ENCODE measurements at places on chromosomes 5 and 9. TPM values are rescaled to one million over a fixed set of nuclear protein-coding genes. Genes with fewer than 3 reads are reported as not detected.

- no peak for DNase-seq
Measured at GRCh38 chr5:67287510-67288268, 91.1 kb upstream of the CD180 start.

DNA sequence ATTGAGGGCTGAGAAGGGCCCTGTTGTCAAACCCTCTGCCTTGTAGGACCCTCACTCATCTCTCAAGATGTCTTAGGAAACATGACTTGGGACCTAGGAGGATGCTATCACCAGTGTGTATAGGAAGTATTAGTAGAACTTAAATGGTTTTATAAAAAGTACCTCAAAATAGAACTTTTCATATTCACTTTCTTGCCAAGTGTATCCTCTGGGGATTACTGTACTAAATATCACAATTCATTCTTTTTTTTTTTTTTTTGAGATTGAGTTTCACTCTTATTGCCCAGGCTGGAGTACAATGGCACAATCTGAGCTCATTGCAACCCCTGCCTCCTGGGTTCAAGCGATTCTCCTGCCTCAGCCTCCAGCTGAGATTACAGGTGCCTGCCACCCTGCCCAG, 56.2 kb downstream of the ARHGEF28 start:
- DNase-seq, result no peak

Gene MYMK
- not detected for total RNA-seq

Gene TLE1
- total RNA-seq, result 9.8 TPM

DNA sequence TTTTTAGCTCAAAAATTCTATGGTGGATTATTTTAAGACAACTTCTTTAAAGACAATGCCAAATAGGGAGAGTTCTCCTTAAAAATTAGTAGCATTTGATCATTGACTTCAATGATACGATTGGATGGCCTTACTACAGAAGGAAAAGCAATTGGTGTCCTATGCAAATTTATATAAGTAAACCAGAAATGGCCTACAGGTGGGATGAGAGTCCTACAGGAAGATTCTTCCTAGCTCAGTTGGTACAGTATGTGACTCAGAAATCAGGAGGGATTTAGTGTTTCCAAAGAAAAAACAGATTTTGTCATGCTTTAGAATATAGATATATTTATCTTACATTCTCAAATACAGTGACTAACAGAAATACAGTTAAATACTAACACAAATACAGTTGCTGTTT, 6.5 kb downstream of the ANKRA2 start:
- no peak for DNase-seq

Gene TPRN
- 13.5 TPM for total RNA-seq

- no peak for DNase-seq
Measured at GRCh38 chr9:117247266-117247665, 167.6 kb downstream of the ASTN2 start.

Gene GPR150
- total RNA-seq, result not detected

- DNase-seq, result no peak
Measured at GRCh38 chr5:57177479-57178156, 3.8 kb downstream of the GPBP1 start.

Gene SLIT3
- total RNA-seq, result 16.6 TPM

Gene SLC6A7
- total RNA-seq, result not detected

Gene PCDHA10
- total RNA-seq, result 0.30 TPM

DNA sequence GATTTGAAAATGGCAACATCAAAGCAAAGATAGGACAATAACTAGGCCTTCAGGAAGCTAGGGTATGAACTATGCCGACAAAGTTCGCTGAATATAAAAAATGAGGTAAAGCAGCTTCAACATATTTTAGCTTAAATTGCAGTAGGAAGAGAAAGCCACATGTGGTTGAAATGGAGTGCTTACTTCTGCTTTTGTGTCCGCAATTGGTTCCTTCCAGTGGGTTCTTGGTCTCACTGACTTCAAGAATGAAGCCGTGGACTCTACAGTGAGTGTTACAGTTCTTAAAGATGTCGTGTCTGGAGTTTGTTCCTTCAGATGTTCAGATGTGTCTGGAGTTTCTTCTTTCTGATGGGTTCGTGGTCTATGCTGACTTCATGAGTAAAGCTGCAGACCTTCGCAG, 95.2 kb downstream of the APTX start:
- no peak for DNase-seq

Gene CCIN
- 0.16 TPM for total RNA-seq

DNA sequence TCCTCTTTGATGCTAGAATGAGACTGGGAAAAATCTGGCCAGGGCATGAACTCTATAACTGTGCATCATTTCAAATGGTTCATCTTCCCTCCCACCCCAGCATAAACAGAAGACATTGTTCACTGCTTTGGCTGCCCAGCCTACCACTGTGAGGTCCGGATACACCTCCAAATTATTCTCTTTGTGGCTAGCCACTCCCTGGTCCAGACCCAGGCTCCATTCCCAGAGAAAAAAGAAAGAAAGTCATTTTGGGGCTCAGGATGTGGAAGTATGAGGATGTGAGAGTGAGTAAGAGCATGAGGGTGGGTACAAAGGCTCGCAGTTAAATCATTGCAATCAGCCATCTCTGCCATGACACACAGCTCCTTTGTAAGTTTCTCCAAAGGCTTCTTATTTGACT, 559.2 kb downstream of the PSAT1 start:
- no peak for DNase-seq

DNA sequence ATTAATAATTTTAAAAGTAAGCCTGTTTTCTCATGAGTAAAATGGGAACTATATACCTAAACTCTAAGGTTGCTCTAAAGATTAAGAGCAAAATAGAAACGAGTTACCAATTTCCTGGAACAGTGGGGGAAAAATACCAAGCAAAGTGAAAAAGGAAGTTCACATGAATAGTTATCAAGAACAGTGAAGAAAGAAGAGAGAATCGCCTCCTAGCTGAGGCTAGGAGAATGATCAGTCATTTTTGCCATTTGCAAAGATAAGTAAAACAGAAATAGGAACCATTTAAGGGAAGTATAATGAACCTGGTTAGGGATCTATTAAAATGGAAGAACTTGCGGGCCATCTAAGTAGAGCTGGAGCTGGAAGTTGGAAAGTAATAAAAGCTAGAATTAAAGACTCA, 50.7 kb downstream of the P4HA2 start:
- no peak for DNase-seq

- DNase-seq, result no peak
Measured at GRCh38 chr5:62603934-62604333, 25.3 kb downstream of the LRRC70 start.

DNA sequence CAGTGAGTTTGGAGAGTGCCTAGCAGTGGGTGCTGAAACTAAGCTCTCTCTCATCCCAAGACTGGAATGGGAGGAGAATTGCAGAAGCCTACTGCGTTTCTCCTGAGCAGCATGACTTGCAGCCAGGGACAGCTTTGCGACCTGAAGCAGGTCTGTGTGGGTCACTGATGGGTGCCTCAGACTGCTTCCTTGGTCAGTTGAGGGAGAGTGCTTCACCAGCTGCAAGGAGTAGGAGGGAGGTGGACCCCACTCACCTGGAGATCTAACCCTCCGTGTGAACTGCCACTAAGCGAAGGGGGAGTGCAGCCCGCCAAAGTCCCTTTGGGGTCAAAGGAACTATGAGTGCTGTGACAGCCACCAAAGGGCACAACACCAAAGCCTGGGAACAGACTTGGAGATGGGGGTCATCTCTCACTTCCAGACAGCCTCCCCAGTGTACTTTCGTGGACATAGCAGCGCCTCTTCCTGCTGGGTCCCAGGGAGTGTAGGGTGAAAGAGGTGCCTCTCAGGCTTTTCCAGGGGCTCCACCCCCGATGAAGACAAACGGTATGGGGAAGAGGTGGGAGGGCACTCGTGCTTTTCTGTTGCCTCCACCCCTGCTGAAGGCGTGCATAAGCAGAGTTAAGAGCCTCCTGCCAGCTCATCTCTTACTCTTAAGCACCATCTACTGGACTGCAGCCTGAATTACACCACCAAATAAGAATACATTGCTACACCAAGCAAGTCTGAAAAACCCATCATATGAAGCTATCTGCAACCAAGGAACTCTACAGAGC, 34.3 kb upstream of the MACIR start:
- DNase-seq, result no peak

GRCh38 chr5:160151017-160151416, 31.8 kb upstream of the PWWP2A start:
- no peak for DNase-seq

Gene PCDHA5
- total RNA-seq, result 0.11 TPM

Gene SLC4A9
- total RNA-seq, result 0.19 TPM

GRCh38 chr9:81894891-81895290, 33.3 kb upstream of the SPATA31D4 start:
- no peak for DNase-seq

DNA sequence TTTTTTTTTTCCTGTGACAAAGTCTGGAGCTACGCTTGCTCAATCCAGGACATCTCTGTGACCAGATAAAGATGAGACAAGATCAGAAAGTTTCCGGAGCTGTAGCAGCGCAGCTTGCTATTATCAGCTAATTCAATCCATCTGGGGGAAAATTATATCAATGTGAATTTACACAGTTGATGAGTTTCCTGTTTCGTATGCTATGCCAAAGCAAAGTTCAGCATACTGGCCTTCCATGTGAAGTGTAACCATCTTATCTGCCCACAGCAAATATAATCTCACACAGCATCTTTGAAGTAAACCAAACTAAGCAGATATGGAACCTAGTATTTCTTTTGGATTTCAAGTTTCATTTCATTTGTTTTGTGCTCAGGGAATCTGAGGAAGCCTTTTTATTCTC, 1767.7 kb downstream of the EFNA5 start:
- DNase-seq, result no peak
